ENCODE measurements at places on chromosomes 7 and 10.

GRCh38 chr7:9083837-9084236 lies 650.4 kb downstream of the NXPH1 start:
- DNase-seq = no peak

GRCh38 chr10:76382381-76382851 lies 951.0 kb downstream of the LRMDA start:
- DNase-seq = no peak

- no peak for DNase-seq
These were observed 119.7 kb upstream of the FAM3C start for GRCh38 chr7:121515630-121516401.

GRCh38 chr10:130430852-130431704 lies 294.9 kb downstream of the GLRX3 start:
- peak; percentile 11 for DNase-seq

DNA sequence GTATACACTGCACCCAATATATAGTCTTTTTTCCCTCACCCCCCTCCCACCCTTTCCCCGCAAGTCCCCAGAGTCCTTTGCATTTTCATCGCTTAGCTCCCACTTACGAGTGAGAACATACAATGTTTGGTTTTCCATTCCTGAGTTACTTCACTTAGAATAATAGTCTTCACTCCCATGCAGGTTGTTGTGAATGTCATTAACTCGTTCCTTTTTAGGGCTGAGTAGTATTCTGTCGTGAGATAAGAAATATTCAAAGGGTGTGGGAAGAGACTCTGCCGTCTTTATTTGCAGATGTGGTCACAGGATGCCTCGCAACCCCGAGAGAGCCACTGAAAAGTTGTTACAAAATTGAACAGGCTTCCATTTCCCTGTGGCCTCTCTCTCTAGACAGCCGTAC lies 137.9 kb upstream of the SH2B2 start:
- DNase-seq = no peak

DNA sequence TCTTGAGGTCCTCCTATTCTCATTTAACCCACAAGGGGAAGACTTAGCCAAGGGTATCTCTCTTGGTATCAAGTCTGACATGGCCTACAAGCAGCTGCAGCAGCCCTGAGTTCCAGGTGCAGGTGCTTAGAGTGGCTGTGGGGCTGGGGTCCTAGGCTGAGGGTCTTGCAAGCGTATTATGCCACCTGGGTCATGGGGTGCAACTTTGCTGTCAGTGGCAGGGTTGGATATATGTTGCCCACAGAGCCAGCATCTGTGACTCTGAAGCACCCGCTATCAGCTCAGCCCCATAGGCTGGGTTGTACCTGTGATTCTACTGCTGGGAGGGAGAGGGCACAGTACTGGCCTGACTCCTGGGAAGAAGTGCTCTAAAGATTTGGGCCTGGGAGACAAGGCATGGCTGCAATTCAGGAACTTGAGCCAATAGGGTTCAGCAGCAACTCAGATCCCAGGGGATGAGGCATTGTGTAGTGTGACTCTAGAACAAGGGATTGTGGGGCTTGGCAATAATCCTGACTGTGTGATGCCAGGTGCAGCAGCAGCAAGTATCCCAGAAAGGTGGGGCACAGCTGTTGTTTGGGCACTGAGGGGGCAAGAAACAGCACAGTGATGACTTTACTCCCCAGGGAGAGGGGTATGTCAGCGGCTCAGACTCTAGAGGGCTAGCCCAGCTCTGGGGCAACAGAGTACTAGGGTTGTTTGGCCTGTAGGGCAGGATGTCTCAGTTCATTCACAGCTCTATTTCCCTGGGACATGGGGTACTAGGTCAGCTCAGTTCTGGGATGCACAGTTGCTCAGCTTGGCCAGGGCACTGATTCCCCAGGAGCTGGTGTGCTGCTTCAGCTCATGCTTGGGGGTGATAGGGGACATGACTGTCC lies 41.4 kb downstream of the NEURL1 start:
- DNase-seq = no peak

DNA sequence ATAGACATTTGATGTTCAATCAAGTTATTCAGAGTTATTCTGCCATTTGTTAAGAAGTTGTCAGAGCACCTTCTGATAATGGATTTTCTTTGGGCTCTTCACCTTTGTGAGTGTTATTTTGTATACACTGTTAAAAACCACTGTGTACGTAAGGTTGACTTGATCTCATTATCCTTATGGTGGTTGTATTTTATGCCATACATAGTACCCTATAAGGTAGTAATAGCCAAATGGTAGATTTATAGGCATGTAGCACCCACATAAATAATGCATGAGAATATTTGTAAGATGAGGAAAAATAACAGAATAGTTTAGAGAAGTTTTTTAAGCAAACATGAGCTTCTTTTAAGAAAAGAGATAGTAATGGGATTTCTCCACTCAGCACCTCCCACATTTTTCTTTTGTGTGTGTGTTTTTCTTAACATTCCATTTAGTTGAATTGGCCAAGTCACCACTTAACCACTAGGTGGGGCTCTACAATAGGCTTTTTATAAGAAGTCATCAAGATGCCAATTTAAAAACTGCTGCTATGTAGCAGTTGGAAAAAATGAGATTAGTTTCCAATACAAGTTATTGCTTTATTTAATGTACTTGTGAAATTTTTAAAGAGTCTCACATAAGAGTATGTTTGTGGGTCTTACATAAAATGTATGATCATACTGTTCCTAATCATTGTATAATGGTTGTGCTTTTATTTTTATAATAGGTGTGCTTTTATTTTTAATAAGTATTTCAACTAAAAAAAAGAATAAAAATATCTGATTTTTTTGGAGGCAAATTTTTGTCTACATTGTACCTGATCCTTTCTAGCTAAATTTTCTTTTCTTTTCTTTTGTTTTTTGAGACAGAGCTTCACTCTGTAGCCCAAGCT lies 41.1 kb upstream of the STMP1 start:
- no peak for DNase-seq

DNA sequence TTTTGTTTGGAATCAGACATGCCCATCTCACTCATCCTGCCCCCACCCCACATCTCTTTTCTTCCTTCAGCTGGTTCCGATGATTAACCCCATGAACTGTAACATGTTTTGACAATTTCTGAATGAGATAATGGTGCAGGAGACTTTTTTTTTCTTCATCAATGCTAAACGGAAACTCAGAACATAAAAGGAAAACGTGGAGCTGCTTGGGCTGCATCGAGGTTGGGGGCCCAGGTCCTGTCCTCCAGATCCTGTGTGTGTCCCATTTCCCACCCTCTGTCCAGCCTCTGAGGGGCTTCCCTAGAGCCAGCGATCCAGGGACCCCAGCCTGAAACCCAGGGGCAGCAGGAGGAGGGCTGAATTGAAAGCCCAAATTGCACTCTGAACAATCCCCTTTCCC lies 263.8 kb upstream of the GRB10 start:
- no peak for DNase-seq

DNA sequence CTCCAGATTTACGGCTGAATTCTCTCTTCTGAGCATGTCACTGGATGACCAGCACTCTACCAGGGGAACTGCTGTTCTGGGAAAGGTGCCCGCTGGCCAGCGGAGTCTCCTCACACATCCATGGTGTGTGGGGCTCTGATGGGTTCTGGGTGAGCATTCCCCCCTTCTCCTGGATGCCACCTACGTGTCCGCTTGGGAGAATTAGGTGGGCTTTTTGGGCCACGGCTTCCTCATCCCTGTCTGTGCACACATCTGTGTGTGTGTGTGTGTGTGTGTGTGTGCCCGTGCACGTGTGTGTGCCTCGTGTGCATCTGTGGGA lies 163.0 kb downstream of the DNAJB6 start:
- DNase-seq = peak; percentile 35

GRCh38 chr10:86127274-86127819 lies 239.2 kb downstream of the GRID1 start:
- DNase-seq = no peak

DNA sequence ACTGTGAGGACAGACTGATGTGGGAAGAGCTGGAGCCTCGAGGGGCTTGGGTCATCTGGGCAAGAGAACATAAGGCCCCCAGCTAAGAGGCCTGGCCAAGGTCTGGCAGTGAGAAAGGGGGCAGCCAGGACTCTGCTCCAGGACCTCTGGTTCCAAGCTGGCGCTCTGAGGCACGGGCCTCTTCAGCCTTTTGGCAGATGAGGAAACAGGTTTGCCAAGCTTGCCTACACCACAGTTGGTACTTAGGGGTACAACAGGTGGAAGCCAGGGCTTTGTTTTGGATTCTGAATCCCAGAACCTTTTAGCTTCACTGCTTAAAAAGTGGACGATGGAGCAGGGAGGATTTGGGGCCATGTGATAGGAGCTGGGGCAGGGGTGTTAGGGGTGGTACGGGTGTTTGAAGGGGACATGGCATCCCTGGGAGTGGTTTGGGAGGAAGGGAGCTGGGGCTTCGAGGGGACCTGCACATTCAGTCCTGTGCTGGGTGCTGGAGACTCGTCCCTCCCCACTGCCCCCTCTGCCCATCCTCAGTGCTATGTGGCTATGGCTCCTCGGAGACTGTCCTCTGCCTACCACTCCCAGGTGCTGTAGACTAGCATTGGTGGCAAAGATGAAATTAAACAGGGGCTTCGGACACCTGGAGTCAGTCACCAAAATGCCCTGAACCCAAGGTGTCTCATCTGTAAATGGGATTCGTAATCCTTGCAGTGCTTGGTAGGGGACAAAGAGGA lies 30.3 kb downstream of the ZNF775 start:
- DNase-seq = no peak

DNA sequence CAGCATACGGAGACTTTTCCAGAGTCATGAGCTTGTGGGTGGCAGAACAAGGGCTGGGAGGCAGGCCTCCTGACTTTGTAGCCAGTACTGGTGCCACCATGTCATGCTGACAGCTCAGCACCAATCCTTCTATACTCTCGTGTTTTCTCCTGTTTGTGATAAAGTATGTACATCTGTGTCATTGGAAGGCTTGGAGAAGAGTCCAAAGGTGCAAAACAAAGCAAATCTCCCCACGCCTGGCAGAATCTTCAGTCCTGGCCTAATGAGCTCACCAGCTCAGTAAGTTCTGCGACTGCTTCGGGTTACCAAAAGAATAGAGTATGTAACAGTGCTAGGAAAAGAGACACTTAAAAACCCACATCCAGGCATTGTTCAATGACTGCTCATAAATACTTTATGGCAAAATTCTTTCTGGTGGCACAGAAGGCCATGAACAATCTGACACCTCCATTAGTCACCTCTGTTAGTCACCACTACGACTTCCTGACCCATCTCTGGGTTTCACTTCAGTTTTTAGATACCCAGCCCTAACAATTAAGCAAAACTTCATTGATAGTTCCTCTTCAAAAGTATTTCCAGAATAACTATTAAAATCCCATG lies 24.5 kb downstream of the STEAP1 start:
- no peak for DNase-seq

DNA sequence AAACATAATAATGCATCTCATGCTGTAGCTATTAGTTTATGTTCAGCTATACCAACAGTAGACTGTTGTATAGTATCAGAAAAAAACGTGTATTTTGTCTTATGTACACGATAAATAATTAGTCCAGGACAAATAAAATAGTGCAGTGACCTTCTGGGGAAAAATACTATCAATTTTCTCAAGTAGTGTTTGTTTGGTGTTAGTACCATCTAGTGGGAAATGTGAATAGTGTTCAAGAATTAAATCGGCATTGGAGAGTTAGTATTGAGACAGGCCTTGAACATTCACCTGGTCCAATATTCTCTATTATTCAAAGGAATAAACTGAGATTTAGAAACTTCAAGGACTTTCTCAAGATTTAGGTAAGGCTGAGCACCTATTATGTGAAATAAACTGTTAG lies 21.7 kb upstream of the OR2A5 start:
- DNase-seq = no peak

DNA sequence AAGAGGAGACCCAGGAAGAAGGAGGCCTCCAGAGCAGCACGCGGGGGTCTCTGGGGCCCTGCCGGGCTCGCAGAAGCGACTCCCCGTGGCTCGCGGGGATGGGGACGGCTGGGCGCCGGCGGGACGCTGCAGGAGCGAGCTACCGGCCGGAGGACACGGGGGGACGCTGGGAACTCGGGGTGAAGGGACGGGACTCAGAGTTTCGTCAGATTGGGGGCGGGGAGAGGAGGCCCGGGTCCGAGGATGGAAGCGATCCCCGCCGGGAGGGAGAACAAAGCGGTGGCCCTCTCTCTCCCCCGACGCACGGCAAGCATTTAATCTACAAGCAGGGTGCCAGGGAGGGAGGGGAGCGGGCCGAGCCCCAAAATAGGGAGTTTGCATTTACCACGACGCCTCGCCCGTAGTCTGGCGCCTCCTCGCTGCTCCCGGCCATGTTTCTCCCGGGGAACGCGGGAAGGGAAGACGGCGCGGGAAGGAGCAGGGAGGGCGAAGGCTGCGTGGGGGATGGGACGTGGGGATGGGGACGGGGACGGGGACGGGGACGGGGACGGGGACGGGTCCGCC lies at the start of gene PRTFDC1:
Gene PRTFDC1 (minus strand): TSS at position 464 of the 564 bp plus-strand sequence. CDS start 31 bp downstream, at position 433.
- DNase-seq = no peak

DNA sequence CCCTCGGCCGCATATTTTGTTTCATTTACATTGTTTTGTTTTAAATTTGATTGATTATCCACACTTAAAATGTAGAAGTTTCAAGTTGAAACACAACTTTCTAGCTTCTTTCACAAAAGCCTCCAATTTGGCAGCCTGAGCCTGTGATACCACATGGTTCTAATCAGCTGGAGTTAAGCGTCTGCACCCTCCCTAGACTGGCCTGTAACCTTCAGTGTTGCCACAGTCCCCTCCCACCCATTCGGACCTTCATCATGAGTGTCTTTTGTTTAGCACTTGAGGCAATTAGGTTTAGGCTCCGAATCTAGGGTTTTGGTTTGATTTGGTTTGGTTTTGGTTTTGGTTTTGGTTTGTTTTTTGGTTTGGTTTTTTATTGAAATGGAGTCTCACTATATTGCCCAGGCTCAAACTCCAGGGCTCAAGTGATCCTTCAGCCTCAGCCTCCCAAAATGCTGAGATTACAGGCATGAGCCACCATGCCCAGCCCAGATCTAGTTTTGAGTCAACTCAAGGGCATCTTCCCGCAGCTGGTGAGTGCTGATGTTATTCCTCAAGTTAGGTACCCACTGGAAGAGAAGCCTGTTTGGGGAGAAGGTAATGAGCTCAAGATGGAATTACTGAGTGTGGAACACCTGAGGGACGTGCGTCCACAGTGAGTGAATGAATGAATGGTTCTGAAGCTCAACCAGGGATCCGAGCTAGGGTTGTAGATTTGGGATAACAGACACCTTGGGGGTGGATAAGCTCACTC lies 201.4 kb downstream of the HECW1 start:
- DNase-seq = no peak

- DNase-seq = no peak
These were observed at the start of gene LDB3 for GRCh38 chr10:86668297-86669165. Gene LDB3 (plus strand): TSS chr10:86668511. CDS start chr10:86668692, 181 bp downstream.

- no peak for DNase-seq
These were observed 39.5 kb downstream of the FAM53B start for GRCh38 chr10:124704428-124705380.

- peak; percentile 96 for DNase-seq
These were observed 56.0 kb upstream of the BTRC start for GRCh38 chr10:101297901-101298486.
